ENCODE measurements at places on chromosomes 5 and 9. TPM values are rescaled to one million over a fixed set of nuclear protein-coding genes. Genes with fewer than 3 reads are reported as not detected.

Gene CBY3
- total RNA-seq, result not detected

Gene STPG3
- total RNA-seq, result not detected

Gene BARHL1
- total RNA-seq, result not detected

Gene OTULINL
- total RNA-seq, result 3.2 TPM

Gene TAF9
- total RNA-seq, result 61.2 TPM

Gene CDH10
- not detected for total RNA-seq

Gene OMD
- total RNA-seq, result 1.7 TPM

Gene PTGES
- total RNA-seq, result 0.67 TPM

Gene SOX30
- not detected for total RNA-seq

Gene PDLIM7
- 173 TPM for total RNA-seq

Gene IRX4
- total RNA-seq, result 0.48 TPM

Gene TRIM36
- 0.75 TPM for total RNA-seq

Gene HNRNPK
- total RNA-seq, result 369 TPM

Gene MAMDC4
- total RNA-seq, result 4.7 TPM

Gene CDH9
- total RNA-seq, result not detected
